Activated CD4-positive, alpha-beta T cell treated with anti-CD3 and anti-CD28 coated beads for 24 hours (primary cell): ENCODE measurements at places on chromosomes 5 and 9.

GRCh38 chr9:110844121-110844520, 175.5 kb downstream of the MUSK start:
- no peak for DNase-seq

DNA sequence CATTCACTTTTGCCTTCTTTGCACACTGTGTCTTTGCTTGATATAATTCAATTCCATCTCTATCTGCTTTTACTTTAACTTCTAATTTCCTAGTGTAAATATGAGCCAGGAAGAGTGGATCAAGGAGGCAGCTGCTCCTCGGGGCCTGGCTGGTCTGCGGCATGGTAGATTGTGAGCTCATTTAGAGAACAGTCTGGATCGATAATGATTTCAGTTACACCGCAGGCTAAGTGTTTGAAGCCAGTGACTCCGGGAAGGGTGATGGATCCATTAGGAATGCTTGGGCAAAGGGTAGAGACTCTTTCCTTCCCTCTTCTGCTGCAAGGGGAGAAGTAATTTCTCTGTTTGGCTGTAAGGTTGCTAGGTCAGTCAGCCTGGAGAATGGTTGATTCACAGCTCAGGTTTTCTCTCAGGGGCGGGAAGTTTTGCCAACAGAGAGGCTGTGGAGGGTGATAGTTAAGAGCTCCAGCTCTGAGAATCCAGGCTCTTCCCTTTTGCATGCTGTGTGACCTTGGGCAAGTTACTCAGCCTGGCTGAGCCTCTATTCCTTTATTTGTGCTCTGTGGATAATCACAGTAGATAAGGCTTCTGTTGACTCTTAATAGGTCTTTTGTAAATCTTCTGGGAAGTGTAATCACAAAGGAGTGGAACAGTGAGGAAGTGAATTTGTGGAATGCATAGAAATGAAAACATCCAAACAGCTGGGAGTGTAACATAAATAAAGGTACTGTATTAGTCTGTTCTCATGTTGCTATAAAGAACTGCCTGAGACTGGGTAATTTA, 99.1 kb downstream of the PTTG1 start:
- DNase-seq = no peak

GRCh38 chr9:96187151-96187555, 114.8 kb downstream of the HSD17B3 start:
- DNase-seq = no peak

DNA sequence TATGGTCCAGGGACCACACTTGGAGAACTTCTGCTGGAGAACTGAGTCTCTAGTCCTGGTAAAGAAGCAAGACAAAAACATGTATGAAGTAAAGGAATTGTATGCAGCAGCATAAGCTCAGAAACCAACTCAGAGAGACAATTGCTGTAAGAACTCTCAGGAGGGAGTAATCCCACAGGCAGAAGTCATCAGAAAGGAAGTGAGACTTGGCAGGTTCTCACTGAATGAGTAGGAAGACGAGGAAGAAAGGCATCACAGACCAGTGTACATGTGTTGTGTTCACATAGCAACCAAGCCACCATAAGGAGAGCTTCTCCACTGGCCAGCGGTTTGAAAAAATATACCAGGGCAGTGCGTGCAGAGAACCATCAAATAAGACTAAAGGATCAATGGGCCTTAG, 57.9 kb upstream of the FST start:
- DNase-seq = no peak

GRCh38 chr9:120299785-120300184, 280.2 kb downstream of the CDK5RAP2 start:
- DNase-seq = no peak

GRCh38 chr9:36214571-36214970, 23.9 kb downstream of the CLTA start:
- DNase-seq = no peak

DNA sequence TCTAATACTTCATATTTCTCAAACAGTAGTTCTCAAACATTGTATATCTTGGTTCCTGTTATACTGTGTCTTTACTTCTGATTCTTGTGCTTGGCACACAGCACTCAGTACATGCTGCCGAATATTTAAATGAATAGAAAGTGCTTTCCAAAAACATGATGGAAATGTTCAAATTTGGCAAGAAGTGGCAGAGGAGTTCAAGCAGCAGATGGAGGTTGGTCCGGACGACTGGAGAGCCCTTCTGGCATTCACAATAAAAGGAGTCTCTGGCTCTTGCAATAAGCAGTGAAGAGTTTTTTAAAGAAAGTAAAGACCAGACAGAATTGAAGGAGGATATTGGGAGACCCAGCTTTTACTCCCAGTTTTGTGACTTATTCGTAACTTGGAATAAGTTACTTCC, 36.3 kb downstream of the TSTD2 start:
- no peak for DNase-seq

GRCh38 chr5:172175263-172175719, 12.7 kb downstream of the STK10 start:
- peak; percentile 80 for DNase-seq

DNA sequence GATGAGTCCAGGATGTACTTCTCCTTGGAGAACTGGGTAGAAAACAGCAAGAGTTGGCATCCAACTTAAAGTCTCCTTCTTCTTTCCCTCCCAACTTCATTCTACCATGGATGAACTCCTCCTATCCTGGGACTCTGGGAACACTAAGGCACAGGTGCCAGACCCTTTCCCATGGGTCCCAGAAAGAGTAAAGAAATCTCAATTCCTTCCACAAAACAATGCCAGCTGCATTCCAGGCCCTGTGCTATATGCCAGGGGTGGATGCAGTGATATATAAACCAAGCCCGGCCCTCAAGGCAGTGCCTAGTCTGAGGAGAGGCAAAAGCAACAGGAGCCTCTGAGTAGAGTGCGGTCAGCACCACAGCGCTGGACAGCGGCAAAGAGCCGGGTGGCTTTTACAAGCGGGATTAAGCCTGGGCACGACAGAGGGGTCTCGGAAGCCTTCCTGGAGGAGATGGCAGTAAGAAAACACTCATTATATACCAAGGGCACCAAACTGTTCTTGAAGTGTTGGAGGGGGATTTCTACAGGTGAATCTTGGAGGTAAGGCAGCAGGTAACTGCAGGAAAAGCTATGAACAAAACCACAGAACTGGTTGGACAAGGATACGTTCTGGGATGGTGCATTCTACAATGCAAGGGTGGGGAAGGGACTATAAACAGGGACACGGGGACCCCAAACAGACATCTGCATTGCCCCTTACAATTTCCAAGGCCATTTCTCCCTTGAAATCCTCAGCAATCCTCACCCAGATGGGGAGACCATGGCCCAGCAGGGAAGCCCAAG, 16.4 kb upstream of the TOR2A start:
- no peak for DNase-seq

- DNase-seq = no peak
Observed at GRCh38 chr5:171483551-171484135, 64.2 kb downstream of the FGF18 start.

- no peak for DNase-seq
Observed at GRCh38 chr5:194603-195209, 3.4 kb downstream of the LRRC14B start.

- DNase-seq = no peak
Observed at GRCh38 chr9:115079156-115079555, 38.8 kb downstream of the TNC start.

DNA sequence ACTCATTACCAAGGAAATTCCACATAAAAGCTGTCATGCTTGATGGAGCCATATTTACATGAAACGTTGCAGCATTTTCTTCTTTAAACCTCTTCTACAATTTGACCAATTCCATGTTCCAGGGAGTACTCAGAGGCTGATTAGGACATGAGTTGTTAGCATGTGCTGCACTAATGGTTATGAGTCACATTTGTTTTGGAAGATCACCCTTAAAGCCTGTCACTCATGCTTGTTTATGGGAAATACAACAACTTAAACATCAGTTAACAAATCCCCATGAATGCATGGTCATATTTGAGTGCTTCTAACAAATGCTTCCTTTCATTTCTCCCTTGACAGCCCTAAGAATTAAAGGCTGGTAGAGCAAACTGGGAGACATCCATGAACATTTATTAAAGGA, 156.1 kb downstream of the GHR start:
- DNase-seq = no peak

DNA sequence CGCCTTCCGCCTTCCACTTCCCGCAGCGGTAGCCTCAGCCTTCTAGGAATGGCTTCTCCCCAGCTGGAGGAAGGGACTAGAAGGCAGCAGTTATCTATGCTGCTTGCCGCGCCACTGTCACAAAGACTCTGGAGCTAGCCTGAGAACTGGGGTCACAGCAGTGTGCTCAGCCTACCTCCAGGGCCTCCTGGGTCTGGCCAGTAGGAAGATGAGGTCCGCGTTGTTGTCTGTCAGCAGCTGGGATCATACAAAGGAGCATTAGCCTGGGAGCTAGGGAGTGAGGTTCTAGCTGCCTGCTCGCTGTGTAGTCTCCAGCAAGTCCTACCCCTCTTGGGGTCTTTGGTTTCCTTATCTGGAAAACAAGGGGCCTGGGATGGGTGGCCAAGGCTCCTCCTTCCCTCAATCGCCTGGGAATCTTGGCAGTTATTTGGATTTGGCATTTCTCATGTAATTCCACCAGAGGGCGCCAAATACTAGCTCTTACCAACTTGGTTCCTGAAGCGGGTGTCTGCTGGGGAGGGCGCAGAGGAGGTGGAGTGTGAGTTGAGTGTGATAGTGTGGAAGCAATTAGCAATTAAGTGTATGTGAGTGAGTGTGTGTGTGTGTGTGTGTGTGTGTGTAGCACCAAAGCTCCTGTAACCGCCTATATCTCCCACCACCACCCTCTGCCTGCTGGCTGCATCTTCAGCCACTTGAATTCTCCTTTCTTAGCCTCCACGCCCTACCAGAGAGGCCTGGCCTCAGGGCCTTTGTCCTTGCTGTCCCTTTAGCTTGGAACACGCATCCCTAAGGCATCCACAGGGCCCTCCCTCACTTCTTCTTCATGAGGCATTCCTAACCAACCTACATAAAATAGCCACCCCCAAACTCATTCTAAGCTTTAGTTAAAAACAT, 97.1 kb downstream of the ENTREP1 start:
- peak; percentile 17 for DNase-seq

DNA sequence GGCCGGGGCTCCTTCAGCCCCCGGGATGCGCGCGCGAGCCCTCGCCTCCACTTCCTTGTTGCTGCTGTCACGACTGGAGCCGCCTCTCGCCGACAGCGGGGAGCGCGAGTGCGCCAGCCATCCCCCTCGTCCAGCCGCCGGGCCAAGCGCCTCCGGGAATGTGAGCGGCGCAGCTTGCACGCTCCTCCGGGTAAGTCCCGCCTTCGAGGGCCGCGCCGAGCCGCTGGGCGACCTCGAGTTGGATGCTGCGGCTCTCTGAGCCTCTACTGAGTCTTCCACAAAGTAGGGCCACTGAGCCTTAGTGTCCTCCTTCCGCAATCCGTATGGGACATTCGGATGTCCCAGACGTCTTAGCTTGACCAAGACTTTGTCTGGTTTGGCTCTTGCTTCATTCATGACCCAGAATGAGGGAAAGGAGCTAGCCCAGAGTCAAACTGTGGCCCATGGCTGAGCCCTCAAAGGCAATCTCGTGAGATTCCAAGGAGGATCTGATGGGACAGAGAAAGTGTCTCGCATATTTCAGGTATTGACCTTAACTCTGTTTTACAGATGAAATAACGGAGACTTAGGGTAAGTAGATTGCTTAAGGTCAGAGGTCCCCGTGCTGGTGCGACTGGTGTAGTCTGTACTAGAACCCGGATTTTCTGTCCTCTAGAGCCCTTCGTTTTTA, 586 bp downstream of the HMGXB3 start:
- peak; percentile 3 for DNase-seq

GRCh38 chr5:176388003-176388443, 375 bp downstream of the NOP16 start:
- no peak for DNase-seq

- peak; percentile 44 for DNase-seq
Observed at GRCh38 chr9:128550226-128550625, 2.2 kb upstream of the SPTAN1 start.

DNA sequence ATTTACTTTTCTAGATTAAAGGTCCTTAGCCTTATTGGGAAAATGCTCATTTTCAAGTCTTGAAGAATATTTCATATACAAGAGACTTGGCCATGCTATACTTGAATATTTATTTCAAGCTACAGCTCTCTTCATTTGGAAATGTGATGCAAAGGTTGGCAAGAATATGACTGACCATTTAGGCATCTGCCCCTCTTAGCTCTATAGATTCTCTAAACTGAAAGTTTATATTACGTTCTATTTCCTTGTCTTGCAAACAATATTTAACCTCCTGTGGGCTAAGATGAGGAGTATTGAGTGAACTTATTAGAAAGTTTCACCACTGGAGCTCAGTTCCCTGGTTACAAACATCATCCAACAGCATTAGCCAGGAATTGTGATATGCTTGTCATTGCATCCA, 593.1 kb downstream of the MAT2B start:
- DNase-seq = no peak

DNA sequence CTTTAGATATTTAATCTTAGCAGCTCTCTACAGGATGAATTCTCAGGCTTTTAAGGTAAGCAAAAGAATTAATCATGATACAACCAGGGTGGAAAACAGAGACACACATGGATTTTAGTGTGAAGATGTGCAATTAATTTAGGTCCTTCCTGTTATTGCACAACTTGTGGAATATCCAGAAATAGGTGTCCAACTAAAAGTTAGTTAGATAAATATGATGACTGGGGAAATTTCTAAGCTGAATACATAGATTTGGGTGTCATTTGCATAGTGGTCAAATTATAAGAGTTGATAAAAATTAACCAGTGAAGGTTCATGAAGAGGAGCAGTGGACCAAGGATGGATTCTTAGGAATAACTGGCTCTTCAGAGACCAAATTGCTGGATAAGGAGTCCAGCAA, 266.1 kb downstream of the PRR16 start:
- DNase-seq = no peak

- DNase-seq = no peak
Observed at GRCh38 chr9:35689542-35690293, at the start of gene TPM2. TSS of gene TPM2 (minus strand) at chr9:35689925. CDS start at chr9:35689817, 108 bp downstream.

- DNase-seq = no peak
Observed at GRCh38 chr9:28232686-28233085, 659.4 kb upstream of the C9orf72 start.

- DNase-seq = no peak
Observed at GRCh38 chr9:134888603-134889190, 8.1 kb downstream of the FCN2 start.

GRCh38 chr5:42483472-42484154, 60.4 kb downstream of the GHR start:
- no peak for DNase-seq

- DNase-seq = no peak
Observed at GRCh38 chr5:55851675-55851979, 470 bp downstream of the IL31RA start.

- no peak for DNase-seq
Observed at GRCh38 chr5:164741376-164741775, 1236.0 kb downstream of the MAT2B start.
